ENCODE measurements at places on chromosomes 1 and 21.

GRCh38 chr1:24892188-24893153 is 37.6 kb downstream of the RUNX3 start:
- DNase-seq, result no peak

DNA sequence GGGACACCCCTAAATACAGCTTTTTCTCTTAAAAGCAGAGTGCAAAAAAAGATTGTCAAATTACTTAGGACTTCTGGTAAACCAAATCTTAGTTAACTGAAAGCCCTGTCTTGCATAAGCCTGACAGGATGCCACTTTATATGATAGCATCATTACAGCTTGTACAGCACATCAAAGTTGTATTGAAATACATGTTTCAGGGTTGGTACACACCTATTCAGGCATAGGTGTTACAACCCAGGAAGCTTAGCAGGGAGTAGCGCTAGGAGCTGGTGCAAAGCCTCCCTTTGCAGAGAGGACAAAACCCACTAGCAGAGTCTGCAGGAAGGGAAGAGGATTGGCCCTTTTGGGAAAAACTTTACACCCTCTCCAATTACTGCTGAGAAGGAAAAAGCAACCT is 258.9 kb upstream of the SGIP1 start:
- no peak for DNase-seq

GRCh38 chr1:174800216-174800851 is 199.4 kb upstream of the CACYBP start:
- DNase-seq, result no peak

- no peak for DNase-seq
Measured at GRCh38 chr1:16972189-16972895, 8.1 kb downstream of the MFAP2 start.

DNA sequence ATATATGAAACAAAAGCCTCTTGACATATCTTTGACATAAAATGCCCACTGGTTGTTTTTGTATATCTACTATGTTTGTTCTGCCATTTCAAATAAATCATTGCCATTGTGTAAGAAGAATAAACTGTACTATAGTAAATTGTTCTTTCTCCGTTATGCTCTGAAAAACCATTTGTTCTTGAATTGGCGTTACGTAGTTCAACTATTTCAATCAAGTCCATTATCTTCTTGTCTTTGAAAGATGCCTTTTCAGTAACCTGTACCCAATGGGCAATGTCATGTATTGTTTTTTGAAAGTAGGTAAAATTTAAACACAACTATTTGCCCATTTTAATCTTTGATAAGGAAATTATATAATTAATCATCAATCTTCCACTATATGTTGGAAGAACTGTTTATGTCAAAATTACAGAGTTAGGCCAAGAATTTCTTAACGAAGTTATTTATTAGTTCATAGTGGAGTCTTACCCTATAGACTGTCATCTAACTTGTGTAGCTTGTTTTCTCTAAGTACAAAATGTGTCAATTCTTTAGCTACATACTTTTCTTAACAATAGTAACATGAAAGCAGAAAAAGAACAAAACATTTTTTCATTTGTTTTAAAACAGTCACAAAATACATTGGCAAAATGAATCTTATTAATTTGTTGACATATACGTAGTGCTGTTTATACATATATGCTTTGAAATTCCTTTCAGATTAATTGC is 294.8 kb downstream of the PTPRC start:
- DNase-seq, result no peak

- no peak for DNase-seq
Measured at GRCh38 chr1:3779265-3779911, 6.8 kb downstream of the SMIM1 start.

GRCh38 chr1:242178924-242179708 is 180.2 kb upstream of the MAP1LC3C start:
- no peak for DNase-seq

GRCh38 chr21:28731700-28732321 is 260.9 kb downstream of the LTN1 start:
- DNase-seq, result no peak

- no peak for DNase-seq
Measured at GRCh38 chr1:184915463-184916090, 58.7 kb downstream of the NIBAN1 start.

DNA sequence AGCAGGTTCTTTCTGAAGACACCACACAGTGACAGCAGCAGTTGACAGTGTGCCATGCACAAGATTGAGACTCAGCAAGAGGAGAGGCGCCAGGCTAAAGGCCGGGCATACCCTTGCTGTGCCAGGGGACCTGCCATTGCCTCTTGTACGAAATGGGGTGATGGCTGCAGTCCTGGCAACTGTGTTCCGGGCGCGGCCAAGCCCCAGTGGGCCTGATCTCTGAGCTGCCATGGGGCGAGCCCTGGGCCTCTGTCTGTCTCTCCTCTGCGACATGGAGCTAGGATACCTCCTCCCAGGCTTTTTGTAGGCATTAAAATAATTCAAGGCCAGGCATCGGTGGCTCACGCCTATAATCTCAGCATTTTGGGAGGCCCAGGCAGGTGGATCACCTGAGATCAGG is 9.6 kb upstream of the TRAPPC10 start:
- no peak for DNase-seq

- DNase-seq, result peak; percentile 32
Measured at GRCh38 chr1:61448914-61449313, 276.0 kb downstream of the TM2D1 start.

GRCh38 chr1:215543191-215543606 is 23.9 kb upstream of the KCTD3 start:
- DNase-seq, result no peak

DNA sequence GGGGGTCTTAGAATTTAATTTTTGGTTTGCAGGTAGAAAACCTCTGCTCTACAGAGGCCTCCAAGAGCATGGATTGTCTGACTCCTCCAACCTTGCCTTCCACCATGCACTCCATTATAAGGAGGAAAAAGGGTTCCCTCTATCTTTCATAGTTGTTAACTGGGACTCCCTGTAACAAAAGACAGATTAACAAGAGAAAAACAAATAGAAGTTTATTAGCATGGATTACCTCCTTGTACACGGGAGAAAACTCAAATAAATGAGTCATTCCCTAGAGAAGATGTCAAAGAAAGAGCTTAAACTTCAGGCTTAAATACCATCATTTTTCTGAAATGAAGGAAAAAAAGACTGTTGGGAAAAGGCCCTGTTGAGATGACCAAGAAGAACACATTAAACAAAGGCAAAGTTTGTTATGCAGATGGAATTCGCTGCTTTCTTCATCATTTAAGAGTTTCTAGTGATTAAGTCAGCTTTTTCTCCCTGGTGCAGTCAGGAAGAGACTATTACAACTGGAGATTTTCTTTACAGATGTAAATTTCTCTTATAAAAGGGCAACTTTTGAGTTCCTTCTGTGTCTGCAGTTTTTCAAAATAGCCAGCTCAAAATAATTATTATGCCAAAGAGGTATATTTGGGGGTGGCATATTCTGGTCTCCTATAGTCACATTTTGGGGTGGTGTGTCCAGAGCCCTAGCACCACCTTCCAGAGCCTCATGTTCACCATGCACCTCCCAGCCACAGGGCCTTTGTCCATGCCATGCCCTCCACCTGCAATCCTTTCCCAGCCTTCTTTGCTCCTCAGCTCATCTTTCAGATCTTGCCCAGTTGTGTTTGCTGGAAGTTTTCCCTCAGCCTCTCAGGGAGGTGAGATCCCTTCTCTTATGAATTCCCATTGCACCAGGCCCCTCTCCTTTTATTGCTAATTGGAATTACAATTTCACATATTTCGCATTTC is 63.1 kb upstream of the KLHDC7A start:
- DNase-seq, result no peak

DNA sequence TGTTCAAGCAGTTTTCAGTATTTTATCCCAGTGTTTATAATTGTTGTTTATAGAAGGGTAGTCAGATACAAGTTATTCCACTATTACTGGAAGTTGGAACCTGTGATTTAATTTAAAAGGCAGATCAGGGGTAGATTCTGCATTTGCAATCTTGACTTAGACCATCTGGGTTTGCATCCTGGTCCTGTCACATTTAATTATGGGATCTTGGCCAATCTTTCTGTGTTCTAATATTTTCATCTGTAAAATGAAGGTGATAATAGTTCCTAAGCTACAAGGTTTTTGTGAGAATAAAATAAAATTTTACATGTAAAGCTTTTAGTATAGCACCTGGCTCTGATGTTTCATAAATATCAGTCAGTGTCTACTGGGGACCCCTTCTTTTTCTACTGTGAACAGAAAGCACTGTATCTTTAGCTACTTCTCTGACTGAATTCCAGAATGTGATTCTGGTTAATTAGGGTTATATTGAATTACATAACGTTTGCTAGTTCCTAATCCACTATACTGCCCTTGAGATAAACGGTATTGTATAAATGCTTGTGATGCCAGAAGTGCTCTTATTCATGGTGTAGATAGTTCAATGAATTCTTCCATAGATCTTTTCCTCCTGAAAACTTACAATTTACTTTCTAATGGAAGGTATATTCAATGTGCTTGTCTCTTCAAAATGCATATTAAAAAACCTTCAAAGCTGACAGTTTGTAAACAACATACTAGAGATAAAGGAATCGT is 131.0 kb downstream of the KCNK1 start:
- no peak for DNase-seq

DNA sequence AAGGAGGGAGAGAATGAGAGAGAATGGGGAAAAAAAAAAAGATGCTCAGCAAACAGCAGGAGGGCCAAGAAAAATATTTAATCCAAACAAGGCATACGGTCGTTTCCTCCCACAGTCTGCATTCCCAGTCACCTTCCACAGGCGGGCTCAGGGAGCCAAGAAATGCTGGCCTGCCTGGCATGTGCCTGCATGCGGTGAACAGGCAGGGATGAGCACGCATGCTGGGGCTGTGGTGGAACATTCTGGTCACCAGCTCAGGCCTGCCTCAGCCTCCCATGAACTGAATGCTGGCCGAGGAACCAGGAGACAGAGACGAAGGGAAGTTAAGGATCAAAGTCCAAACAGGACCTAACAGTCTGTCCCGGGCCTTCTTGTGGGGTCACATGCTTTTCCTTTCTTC is 335.3 kb downstream of the ASTN1 start:
- DNase-seq, result no peak

DNA sequence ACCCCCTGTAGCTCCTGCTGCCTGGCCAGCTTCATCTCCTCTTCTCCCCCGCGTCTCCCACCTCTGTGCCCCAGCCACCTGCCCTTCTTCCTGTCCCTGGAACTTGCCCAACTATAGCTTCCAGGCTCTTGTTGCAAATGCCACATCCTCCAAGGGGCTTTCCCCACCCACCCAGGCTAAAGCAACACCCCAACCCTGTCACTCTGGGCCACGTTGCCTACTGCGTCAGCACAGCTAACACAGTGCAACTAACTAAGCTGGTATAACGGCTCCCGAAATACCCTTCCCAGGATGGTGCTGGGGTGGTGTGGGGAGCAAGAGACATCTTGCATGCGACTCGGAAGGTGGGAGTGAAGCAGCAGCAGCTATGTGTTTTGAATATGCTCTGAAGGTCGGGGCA is 19.7 kb downstream of the CAMK2N1 start:
- no peak for DNase-seq

DNA sequence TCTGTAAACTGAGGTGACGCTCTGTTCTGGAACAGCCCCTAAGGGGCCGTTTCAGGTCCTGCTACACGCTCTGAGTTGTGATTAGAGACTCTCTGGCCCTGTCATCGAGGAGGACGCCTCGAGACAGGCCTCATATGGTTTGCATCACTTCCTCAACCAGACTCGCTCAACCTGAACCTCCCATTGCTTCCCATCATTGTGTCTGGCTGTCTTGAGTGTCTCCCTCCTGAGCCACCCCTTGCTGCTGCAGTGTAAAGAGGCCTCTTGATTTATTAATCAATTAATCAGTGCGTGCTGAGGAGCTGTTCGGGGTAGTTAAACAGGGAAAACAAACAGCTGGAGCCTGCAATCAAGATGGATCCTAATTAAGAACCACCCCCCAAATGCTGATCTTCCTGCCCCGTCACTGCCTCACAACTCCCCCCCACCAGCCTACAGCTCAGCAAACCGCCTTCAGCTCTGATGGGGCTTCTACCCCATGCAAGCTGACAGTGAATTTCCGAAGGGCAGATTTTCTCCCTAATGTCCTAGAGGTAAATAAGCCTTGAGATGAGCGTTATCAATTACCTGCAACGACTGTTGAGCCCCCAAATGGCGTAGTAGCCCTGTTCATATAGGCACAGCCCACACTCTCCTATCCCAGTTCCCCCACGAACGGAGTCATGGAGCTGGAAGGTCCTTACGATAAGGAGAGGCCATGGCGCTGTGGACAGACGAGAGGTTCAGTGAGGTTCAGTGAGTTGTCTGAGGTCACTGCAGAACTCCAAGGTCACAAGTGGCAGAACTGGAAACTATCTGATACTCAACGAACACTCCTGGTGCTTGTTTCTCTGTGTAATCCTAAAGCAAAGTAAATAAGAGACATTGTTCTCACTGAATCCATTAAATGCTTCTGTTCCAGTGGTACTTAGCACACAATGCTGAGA is 210.6 kb downstream of the KIF26B start:
- peak; percentile 79 for DNase-seq

- DNase-seq, result no peak
Measured at GRCh38 chr21:35053356-35054096, 4.4 kb upstream of the RUNX1 start.

DNA sequence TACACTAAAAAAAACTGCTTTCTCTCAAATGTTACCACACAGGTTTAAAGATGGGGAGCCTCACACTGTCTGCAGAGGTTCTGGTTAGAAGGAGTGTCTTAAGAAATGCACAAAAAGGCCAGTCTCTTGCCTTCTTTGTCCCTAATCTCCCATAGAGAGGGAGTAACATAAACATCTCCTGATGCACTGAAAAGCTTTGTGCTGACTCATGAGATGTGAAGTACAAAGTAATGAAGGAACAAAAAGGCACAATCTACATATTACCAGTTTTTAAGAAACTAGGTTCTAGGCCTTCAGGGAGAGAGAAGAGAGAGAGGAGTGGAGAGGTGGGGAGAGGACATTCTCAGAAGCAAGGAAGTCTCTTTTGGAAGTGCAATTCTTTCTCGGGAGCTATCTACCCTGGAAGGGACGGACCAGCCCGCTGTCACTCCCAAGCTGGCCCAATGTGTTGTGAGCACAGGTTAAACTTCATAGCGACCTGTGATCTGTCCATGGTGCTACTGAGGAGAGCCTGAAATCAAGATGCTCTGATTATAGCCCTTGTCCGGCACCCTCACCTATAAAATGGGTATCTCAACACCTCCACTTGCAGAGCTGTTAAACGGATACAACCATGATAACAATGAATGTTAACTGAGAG is 458.1 kb downstream of the DISC1 start:
- no peak for DNase-seq

- no peak for DNase-seq
Measured at GRCh38 chr1:109535481-109535880, 4.2 kb upstream of the GPR61 start.

DNA sequence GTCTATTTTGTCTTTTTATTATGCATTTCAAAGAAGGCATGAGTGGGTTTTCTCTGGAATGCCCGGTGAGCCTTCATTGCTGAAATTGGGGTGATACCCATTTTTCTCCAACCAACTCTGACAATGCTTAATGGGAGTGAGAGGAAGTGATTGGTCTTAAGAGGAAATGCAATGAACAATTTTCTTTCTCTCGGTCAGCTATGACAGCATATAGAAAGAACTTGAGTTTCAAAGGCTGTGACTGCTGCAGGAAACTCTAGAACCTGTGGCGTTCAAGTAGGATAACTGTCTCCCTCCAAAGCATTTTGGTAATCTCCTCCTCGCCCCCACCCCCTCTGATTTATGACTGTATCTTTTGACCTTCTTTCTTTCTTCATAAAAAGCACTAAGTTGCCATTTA is 155.9 kb downstream of the LYPLAL1 start:
- no peak for DNase-seq
